ENCODE measurements at places on chromosomes 12 and 14.

DNA sequence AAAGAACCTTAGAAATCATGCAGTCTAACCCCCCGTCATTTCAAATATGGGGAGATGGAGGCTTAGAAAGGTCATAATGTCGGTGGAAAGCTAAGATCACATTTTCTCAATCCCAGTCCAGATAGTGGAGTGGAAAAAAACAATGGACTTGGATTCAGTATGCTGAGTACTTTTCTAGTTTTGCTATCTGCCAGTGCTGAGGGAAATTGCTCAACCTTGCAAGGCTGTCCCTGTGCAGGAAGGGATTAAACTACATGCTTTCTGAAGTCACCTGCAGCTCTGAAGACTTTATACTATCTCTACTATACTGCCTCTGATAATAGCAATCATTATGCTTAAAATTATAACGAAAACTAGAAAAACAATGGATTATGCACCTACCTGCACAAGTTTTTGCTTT, 272.8 kb downstream of the LRIG3 start:
- DNase-seq = no peak

GRCh38 chr14:89121968-89122620, 294.9 kb downstream of the FOXN3 start:
- no peak for DNase-seq

GRCh38 chr12:94870511-94870910, 133.0 kb downstream of the NDUFA12 start:
- DNase-seq = no peak

DNA sequence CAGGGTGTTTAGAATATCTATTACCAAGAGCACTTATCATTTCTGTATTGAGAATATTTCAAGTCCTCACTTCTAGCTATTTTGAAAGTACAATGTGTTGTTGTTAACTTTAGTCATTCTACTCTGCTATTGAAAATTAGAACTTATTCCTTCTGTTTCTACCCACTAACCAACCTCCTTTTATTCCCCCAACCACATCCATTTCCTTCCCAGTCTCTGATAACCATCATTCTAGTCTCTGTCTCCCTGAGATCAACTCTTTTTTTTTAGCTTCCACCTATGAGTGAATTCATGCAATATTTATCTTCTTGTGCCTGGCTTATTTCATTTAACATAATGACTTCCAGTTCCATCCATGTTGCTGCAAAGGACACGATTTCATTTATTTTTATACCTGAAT, 290.6 kb upstream of the OR4E1 start:
- no peak for DNase-seq

GRCh38 chr12:3583656-3584334, 92.8 kb downstream of the PRMT8 start:
- DNase-seq = no peak

DNA sequence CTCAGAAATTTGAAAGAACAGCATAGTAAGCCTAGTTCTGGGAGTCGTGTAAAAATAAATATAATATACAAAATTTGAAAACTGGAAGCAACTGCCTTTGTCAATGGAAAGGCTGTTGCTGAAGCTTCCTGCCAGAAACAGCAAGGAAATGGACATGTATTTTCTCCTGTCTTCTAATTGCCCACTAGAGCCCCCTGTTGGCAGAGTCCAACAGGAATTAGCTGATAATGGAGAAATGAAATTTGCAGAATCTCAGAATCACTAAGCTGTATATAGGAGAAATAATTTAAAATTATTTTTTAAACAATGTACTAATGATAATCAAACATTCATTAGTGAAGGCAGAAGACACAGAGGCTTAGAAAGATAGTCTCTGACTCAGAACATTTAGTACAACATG, 414.8 kb downstream of the SLC6A15 start:
- DNase-seq = no peak
